HS-5 (cell line): ENCODE measurements at places on chromosomes 12 and 14.

DNA sequence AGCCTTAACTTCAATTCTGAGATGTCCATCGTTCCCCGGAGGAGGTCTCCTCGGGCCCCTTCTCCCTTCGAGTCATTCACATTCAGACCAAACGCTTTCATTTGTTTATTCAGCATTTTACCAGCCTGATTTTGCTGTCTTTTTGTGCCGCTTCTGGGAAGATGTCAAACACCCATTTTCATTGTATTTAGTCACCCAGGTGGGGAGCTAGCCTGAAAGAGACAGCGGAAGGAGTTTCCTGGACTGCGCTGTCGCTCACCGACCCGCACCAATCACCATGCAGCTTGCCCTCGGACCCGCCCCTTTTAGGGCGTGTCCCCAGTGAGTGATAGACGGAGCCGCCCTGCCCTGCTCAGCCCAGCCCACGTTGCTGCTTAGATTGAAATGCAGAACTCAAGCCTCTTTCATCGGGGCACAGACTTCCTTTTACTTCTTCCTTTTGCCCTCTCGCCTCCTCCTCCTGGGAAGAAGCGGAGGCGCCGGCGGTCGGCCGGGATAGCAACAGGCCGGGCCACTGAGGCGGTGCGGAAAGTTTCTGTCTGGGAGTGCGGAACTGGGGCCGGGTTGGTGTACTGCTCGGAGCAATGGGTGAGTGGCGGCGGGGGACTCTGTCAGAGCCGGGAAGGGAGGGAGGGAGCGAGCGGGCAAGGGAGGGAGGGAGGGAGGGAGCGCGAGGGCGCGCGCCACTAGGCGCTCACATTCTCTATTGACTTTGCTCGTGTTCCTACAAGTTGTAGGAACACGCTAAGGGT, at the start of gene PAX9:
PAX9 (plus strand) TSS at position 355 of the 752 bp plus-strand sequence; CDS start at position 585, 230 bp downstream.
- DNase-seq, result peak; percentile 38

GRCh38 chr14:104101086-104101621, 15.7 kb downstream of the ASPG start:
- no peak for DNase-seq

DNA sequence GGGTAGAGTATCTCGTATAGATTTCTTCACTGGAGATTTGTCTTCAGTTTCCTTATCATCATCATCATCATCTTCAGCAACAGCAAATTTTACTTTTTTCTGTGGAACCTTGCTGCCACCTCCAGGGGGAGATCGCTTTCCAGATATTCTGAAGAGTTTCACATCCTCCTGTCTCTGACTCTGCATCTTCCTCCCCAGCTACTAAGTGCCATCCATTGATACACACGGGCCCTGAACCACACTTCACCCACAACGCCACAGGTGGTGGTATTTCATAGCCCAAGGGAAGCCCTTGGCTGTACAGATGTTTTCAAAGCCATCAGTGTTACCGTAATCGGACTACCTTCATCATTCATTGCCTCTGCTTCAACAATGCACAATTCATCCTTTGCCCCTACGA, 82.2 kb downstream of the PPP2R5C start:
- DNase-seq, result no peak

GRCh38 chr12:6846316-6846869, 4.7 kb downstream of the CDCA3 start:
- DNase-seq, result no peak

DNA sequence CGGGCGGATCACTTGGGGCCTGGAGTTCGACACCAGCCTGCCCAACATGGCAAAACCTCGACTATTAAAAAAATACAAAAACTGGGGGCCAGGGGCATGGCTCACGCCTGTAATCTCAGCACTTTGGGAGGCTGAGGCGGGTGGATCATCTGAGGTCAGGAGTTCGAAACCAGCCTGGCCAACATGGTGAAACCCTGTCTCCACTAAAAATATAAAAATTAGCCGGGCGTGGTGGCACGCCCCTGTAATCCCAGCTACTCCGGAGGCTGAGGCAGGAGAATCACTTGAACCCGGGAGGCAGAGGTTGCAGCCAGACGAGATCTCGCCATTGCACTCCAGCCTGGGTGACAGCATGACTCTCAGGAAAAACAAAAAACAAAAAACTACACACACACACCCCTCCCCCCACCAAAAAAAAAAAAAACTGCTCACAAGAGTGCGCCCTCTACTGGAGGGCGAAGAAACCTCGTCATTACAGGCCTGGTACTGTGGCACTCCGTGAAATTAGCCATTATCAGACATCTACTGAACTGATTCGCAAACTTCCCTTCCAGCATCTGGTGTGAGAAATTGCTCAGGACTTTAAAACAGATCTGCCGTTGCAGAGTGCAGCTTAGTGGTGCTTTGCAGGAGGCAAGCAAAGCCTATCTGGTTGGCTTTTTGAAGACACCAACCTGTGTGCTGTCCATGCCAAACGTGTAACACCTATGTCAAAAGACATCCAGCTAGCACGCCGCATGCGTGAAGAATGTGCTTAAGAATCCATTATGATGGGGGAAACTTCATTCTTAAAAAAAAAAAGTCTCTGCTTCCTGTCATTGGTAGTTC, 7.7 kb downstream of the PPP1R3E start:
- DNase-seq, result no peak

GRCh38 chr12:27965966-27966365, 6.6 kb downstream of the PTHLH start:
- no peak for DNase-seq

GRCh38 chr12:43318021-43318420, 234.0 kb downstream of the ADAMTS20 start:
- no peak for DNase-seq

DNA sequence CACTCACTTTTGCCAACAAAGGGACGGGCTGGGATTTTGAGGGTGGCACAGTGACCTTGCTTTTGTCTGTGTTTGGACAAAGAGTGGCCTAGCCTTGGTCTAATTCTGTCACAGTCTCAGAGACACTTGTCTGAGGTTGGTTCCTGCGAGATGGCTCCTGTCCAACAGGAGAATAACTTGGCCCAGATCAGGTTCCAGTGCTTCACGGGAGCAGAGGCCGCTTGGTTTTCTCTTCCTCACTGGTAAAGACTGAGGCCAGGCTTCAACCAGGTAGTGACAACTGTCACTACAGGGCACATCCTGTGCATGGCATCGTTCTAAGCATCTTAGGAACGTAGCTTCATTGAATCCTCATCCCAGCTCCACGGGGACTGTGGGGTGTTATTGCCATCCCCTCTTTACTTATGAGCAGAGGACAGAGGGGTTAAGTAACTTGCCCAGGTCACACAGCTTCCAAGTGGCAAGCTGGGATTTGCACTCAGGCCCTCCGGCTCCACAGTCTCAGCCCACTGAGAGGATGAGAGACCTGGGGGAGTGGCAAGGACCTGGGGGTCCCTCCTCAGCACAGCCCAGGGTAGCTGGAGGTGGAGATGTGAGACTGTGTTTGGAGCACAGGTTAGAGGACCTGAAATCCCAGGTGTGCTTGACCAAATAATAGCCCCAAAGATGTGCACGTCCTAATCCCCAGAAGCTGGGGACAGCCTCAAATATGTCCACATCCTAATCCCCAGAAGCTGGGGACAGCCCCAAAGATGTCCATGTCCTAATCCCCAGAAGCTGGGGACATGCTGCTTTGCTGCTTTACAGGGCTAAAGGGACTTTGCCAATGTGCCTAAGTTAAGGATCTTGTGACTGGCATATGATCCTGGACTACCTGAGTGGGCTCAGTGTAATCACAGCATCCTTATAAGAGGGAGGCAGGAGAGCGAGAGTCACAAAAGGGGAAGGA, 179.2 kb upstream of the RTL1 start:
- no peak for DNase-seq

GRCh38 chr12:93509506-93509905, 42.2 kb downstream of the MRPL42 start:
- no peak for DNase-seq

DNA sequence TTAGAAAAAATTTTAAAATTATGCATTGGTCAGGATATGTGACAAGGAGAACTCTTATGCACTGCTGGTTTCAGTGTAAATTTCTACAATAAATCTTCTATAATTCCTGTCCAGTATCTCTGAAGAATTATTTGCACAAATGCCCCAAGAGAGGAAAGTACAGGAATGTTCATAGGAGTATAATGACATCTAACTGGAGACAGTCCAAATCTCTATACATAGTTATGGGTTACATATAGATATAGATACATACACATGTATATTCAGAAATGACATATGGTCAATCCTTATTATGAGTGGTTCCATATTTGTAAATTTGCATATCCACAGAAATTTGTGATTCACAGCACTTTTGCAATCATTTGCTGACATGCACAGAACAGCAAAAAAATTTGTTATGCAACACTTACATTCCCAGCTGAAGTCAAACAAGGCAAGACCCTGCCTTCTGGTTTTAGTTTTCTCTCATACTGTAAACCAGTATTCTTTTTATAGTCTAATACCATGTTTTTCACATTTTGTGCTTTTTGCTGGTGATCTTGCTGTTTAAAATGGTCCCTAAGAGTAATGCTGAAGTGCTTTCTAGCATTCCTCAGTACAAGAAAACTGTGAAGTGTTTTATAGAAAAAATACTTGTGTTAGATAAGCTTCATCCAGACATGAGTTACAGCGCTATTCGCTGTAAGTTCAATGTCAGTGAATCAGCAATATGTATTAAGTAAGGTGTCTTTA, 103.8 kb downstream of the SLC16A7 start:
- DNase-seq, result peak; percentile 84

- no peak for DNase-seq
Measured at GRCh38 chr14:102215071-102215470, 75.4 kb downstream of the WDR20 start.

- no peak for DNase-seq
Measured at GRCh38 chr14:67111022-67111421, 78.2 kb upstream of the GARIN2 start.

DNA sequence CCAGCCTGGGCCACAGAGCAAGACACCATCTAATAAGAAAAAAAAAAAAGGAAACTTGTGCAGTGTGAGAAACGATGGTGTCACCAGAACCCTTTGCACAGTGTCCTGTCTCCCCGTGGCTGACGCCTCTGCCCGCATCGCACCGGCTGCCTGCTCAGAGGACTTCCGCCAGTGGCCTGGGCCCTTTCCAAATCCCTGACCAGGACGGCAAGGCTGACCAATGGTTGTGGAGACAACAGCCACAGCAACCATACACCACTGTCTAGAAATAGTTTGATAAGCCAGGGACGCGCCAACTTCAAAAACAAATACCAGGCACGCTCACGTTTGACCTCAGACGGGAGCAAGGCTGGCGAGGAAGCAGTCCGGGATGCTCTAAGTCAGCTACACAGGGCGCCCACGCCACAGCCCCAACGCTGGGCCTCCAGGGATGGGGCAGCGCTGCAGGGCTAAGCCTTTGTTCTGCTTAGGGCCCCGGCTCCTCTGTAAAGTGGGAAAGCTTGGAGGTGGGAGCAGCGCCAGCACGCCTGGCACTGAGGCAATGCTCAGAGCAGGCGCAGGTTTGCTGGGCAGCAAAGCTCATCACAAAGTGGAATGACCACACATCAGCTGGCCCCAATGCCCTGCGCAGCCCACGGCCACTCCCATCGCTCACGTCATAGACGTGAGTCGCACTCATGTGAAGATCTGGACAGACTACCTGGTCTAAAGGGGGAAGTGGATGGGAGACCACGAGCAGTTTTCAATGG, 12.5 kb downstream of the PGAM5 start:
- DNase-seq, result no peak

GRCh38 chr12:106416273-106416672, 58.7 kb downstream of the POLR3B start:
- no peak for DNase-seq

GRCh38 chr14:50113381-50114035, 2.9 kb downstream of the VCPKMT start:
- DNase-seq, result no peak

DNA sequence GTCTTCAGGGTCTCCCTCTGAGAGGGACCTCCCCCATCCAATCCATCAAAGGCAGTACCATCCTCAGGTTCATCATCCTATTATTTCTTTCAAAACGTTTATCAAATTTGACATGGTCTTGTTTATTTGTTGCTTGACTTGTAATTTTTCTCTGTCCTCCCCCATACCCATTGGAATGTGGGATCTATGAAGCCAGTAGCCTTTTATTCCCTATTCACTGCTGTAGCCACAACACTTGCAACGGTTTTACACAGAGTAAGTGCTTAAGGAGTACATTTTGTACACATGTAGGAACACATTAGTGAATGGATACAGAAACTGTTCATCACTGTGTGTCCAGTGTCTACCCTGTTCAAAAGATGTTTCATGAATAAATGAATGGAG, 41.5 kb downstream of the IGF1 start:
- DNase-seq, result no peak

DNA sequence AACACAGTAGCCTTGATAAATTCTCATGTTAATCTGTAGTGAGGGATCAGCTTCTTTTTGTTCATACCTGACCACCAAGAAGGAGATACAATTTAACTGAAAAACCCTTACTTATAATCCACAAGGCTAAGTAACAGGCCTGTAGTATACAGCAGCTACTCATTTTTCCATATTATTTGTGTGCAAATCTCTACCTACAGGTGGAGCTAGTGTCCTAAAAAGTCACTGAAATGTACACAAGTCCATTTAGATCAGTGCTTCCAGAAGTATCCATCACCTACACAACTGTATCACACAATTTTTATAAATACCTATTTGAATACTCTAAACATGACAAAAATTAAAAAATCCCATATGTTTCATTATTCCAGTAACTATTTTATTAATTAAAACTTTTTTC, 173.2 kb downstream of the SLC35F4 start:
- DNase-seq, result peak; percentile 22

GRCh38 chr12:110501399-110501751, 536 bp downstream of the VPS29 start:
- DNase-seq, result peak; percentile 48

DNA sequence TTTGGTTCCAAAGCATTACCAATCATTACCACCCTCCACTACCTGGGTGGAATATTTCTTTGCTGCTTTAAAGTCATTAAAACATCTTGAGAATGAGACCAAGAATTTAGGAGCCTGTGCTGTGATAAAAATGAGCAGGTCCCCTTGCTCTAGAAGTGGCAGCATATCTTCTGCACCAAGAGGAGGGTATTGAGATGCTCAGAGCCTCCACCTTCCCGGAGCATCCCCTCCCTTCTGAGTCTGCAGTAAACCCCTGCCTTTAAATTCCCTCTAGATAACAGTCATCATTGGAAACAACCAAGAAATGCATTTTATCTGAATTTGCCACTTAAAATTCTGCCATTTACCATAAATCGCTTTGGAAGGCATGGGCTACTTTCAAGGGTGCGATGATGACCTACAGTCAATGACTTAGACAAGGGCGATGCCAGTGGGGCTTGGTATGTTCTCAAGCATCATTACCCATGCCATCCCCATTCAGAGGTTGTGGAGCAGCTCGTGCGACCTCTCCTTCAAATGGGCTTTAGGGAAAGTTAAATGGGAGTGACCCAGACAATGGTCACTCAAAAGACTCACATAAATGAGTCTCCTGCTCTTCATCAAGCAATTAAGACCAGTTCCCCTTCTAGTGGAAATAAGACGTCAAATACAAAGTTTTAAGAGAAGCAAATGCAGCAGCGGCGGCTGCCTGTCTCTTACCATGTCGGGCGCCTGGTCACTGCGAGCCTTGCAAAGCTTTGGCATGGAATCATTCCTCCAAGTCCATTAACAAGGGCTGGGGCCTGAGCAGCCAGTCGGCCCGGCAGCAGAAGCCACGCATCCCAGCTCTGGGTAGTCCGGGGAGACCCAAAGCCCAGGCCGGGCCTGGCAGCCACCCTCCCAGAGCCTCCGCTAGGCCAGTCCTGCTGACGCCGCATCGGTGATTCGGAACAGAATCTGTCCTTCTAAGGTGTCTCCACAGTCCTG, 334.5 kb downstream of the TMEM121 start:
- no peak for DNase-seq
